Stimulated activated CD4-positive, alpha-beta T cell treated with anti-CD3 and anti-CD28 coated beads, Interleukin-12 subunit alpha, Interleukin-12 subunit beta, amount 100 ng/mL, for 24 hours (primary cell): ENCODE measurements at places on chromosomes 5 and 9.

- DNase-seq, result no peak
Measured at GRCh38 chr9:132074736-132075135, 4.9 kb downstream of the MED27 start.

DNA sequence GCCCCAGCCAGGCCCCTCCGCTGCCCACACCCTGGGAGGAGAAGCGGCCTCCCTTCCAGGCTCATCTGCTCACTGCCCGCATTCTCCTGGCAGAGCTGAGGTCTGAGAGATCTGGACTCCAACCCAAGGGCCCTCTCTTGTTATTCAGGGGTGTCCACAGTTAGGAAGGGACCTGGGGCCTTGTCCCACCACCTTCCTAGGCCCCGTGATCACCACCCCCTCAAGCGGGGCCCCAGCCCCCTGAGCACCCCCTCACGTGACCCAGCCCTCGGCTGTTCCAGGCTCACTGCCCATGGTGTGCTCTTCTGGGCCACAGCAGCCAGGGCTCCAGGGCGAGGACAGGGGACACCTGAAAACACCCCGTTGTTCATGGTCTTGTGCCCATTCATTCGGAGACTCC is 48.7 kb downstream of the NEURL1B start:
- DNase-seq, result no peak

DNA sequence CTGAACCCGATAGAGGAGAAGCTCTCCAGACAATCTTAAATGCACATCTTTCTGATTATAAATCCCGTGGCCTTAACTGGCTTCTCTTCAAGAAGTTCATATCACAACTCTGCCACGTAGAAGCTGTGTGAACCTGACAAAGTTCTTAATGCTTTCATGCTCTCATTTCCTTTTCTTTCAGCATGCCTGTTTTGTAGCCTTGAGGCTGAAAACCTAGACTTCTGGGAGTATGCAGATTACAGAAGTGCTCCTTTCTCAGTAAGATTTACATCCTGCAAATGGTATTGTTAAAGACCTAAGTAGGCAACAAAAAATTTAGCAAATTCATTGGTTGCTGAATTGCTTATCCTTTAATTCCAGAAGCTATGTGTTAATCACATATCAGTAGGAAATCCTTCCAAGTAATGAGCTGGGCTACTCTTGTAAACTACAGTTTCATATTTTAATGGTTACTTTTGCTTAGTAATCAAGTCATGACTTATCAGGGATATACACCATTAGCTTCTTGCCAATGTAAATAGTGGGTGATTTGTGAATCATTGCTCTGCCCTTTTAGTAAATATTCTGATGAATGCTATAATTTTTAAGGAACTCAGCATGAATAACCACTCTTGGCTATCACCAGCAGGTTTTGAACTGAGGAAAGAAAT is 334.7 kb downstream of the FBXL7 start:
- DNase-seq, result no peak

DNA sequence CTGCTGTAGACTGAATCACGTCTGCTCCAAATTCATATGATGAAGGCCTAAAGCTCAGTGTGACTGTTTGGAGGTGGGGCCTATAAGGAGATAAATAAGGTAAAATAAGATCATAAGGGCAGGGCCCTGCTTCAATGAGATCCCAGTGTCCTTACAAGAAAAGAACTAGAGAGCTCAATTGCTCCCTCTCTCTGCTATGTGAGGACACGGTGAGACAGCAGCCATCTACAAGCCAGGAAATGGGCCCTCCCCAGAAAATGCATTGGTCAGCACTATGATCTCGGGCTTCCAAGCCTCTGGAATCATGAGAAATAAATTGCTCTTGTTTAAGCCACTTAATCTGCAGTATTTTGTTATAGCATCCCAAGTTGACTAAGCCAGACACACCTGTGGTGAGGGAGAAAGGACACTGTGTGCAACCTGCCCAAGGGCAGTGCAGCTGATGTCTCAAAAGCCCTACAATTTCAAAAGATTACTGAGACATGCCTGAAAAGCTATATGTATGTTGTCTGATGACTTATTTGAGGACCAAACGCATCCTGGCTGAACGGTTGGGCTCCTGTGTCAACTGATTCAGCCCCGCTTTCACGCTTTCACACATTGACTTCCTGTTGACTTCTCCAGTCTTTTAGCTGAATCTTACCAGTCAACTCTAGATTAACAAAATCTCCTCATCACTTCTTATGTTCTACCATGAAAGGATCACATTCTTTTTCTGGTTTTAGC is 13.2 kb downstream of the GZMK start:
- peak; percentile 51 for DNase-seq

- no peak for DNase-seq
Measured at GRCh38 chr5:29001666-29002065, 1963.3 kb upstream of the CDH9 start.

- DNase-seq, result no peak
Measured at GRCh38 chr5:130708754-130709153, 456.3 kb downstream of the HINT1 start.

DNA sequence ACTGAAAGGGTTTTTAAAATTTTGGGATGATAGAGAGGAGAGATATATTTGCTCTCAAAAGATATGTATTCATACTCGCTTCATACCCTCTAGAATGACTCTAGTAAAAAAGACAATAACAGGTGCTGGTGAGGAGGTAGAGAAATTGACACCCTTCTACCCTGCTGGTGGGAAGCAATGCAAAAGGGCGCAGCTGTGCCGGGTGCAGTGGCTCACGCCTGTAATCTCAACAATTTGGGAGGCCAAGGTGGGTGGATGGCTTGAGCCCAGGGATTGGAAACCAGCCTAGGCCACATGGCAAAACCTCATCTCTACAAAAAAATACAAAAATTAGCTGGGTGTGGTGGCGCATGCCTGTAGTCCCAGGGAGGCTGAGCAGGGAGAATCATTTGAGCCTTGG is 33.9 kb upstream of the NXNL2 start:
- no peak for DNase-seq

DNA sequence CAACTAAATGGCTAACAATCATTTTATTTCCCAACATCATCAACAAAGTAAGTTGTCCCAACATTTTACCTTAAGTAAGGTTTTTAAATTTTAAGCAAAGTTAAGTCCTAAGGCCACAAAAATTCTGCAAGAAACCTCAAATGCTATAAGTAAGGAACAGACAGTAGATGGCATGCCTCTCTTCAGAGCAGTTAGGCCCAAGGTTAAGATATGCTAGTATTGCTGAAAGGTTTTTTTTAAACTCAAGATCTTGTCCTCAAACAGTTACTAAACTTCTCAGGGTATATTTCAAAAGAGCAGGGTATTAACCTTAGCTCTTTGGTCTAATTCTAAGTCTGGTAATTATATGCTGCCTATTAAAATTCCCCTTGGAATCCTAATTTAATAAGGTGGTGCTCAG is 35.1 kb downstream of the PJA2 start:
- no peak for DNase-seq

GRCh38 chr5:14063138-14063537 is 80.0 kb upstream of the TRIO start:
- DNase-seq, result no peak

DNA sequence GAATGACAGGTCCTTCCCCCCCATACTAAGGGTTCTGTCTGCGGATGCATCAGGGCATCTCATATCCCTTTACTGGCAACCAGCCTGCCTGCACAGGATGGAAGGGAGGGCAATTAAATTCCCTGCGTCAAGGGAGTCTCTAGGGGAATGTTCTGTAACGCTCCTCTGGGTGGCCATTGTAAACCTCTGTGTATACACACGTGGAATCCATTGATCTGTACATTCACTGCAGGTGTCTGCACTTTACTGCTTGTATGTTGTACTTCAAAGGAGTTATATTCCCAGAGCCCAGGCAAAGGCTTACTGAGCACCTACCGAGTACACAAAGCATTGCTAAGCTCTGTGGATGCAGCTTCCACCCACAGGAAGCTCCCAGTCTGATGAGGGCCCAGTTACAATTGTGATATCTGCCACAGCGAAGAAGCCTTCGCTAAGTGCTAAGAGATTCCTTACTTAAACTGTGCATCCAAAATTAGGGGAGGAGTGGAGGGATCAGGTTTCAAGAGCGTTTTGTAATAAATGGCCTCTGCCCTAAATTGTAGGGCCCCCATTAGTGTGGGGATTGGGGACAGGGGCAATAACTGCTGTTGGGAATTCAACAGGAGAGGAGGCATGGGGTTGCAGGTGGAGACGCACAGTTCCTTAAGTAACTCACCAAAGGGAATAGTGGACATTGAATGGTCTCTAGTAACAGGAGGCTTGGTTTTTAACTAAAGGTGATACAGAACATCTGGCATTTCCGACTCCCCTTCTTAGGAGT is 1.5 kb upstream of the RETREG1 start:
- no peak for DNase-seq

DNA sequence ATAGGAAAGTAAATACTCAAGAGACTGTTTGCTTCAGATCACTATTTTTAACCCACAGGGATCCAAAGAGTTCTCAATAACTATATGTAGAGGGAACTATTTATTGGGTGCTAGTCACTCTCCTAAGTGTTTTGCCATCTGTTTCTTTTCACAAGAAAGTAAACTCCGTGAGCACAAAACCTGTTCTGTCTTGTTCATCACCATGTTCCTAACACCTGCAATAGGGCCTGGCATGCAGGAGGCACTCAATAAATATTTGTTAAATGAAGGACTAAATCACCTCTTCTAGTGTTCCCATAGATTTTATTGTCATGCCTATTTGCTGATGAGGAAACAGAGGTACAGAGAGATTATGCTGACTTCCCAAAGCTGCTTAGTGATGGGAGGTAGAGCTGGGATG is 118.2 kb downstream of the VCAN start:
- no peak for DNase-seq

- no peak for DNase-seq
Measured at GRCh38 chr5:61004448-61004847, 59.4 kb downstream of the NDUFAF2 start.

DNA sequence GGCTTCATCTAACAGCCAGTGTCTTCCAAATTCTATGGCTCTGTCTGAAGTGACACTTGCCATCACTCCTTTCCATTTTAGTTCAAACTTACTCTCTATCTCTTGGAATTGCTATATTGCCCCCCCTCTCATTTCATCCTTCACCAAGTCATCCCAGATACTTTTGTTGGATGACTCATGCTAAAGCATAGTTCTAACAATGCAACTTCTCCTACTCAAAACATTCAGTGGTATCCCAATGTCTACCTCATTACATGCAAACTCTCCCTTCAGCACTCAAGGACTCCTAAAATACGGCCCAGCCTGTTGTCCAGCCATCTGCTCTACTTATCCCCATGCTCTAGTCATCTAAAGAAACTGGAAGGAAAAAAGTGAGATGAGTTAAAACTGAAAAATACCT is 171.6 kb downstream of the RASEF start:
- no peak for DNase-seq

GRCh38 chr5:131021646-131022045 is 143.4 kb downstream of the HINT1 start:
- no peak for DNase-seq

- no peak for DNase-seq
Measured at GRCh38 chr5:108003178-108003577, 332.4 kb upstream of the EFNA5 start.

DNA sequence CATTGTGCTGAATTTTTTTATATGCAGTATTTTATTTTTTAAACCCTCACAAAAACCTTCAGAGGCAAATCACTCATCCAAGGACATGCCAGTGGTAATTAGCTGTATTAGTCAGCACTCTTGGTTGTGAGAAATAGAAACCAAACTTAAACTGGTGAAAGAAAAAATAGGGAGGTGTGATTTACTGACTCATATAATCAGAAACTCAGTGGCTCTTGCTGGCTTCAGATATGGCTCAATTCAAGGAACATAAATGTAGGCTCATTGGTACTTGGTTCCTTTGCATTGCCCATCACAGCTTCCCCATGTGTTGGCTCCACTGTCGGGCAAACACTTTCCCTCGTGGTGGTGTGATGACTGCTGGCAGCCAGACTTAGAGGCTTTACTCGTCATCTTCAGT is 497.2 kb downstream of the MAT2B start:
- no peak for DNase-seq

DNA sequence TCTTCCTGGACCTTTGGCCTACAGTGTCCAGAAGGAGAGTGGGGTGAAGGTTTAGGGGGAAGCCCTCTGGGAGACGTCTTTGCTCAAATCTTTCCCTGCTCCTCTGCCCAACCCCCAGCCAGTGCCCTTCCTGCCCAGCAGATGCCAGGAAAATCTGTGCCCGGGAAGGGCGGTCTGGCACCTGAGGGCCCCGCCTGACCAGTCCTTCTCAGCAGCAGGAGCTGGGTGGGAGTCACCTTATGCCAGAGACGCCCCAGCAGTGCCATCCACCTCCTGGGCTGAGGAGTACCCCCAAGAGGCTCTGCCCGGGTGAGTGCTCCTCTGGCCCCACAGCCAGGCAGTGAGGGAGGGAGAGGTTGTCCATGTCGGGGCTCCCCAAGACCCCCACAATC is 14.9 kb upstream of the CERCAM start:
- no peak for DNase-seq

DNA sequence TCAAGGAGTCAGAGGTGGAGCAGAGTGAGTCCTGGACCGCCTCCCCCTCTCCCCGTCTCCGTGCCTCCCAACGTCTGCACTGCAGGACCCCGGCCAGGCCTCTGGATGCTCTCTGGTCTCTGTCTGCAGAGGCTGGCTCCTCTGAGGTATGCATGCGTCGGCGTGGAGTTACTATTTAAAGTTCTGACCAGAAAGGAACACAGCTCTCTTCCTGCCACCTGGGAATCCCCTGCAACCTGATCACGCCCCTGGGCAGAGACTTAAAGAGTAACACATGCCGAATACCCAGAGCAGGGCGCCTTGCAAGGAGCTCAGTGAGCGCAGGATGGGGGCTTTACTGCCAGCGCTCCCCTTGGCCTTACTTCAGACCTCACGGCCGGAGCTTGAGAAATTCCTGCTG is 16.0 kb downstream of the ANXA6 start:
- DNase-seq, result no peak

- no peak for DNase-seq
Measured at GRCh38 chr5:53934151-53934820, 373.8 kb downstream of the NDUFS4 start.

- no peak for DNase-seq
Measured at GRCh38 chr9:82148901-82149461, 160.4 kb downstream of the SPATA31D1 start.

GRCh38 chr5:7849681-7850394 is 1.1 kb downstream of the CFAP90 start:
- no peak for DNase-seq

- DNase-seq, result no peak
Measured at GRCh38 chr9:93141771-93142483, 7.9 kb upstream of the NINJ1 start.

DNA sequence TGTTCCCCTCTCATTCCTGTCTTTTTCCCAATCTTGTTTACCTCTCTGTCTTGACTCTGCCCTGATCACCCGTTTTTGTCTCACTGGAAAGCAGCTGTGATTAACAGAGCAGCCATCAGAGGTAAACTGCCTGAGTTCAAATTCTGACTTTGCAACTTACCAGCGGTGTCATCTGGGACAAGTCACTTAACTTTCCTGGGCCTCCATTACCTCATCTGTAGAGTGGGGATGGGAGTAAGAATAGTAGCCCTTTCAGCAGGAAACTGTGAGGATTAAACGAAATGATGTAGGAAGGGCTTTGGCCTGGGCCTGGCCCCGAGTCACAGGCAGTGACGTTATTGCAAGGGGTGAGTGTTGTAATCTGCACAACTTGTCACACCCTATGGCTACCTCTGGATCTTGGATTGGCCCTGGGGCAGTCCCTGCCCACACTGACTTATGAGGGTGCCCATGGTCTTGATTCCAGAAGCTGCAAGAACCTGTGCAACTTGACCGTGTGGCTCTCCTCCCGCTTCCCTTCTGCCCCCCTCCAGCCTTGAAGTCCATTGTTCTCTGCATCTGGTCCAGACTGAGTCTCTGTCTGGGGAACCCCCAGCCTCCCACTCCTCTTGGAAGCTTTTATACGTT is 657 bp upstream of the PCDH12 start:
- no peak for DNase-seq
